ENCODE measurements at places on chromosomes 7 and 10.

GRCh38 chr10:79203833-79204232, 135.1 kb downstream of the ZMIZ1 start:
- no peak overlapping the region for H3K4me3 ChIP-seq
- H3K36me3 ChIP-seq = peaks cover 70% of the 10 kb centered on the region
- no peak for DNase-seq
- H3K27me3 ChIP-seq = no peaks in the 10 kb centered on the region
- H3K27ac ChIP-seq = no peak overlapping the region

DNA sequence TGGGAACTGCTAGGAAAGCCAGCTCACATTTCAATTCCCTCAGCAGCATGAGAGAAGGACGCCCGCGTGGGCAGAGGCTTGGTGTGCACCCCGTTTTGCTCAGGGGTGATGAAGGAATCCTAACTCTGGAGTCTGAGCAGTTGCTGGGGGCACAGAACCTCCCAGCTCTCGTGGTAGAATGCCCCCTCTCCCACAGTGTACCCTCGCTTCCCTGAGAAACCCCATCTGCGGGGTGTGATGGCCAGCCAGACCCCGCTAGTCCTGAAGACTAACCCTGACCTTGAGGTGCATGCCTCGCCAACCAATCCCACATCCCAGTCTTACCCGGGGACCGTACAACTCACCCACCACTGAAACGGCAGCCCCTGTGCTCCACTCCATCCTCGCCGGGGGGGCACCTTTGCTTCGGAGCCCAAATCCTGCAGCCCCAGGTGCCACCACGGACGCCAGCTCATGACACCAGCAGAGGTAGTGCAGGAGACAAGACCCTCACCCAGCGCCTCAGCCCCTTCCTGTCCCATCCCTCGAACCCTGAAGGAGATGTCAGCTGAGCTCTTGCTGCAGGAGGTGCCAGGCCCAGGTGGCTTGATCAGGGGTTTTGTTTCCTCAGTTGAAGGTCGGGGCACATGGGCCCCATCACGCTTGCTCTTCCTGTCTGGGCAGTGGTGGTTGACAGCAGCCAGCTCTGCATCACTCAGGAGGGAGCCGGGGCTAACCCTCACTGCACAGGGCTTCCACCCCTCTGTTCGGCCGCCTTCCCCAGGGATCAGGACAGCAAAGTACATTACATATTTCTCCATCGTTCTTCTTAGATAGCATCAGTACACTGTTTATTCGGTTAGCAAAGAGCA, 236.5 kb downstream of the MGMT start:
- no peak overlapping the region for H3K4me3 ChIP-seq
- DNase-seq = no peak
- H3K4me1 ChIP-seq = no peaks in the 10 kb centered on the region
- no peak overlapping the region for H3K27ac ChIP-seq

- no peak for DNase-seq
- no peak overlapping the region for H3K4me3 ChIP-seq
- no peaks in the 10 kb centered on the region for H3K4me1 ChIP-seq
- H3K27me3 ChIP-seq = no peaks in the 10 kb centered on the region
- no peak overlapping the region for H3K27ac ChIP-seq
Observed at GRCh38 chr7:139861803-139862202, 32.7 kb downstream of the TBXAS1 start.

- DNase-seq = peak; percentile 80
- no peak overlapping the region for H3K27ac ChIP-seq
- no peak overlapping the region for H3K4me3 ChIP-seq
- peaks cover 12% of the 10 kb centered on the region for H3K4me1 ChIP-seq
- H3K36me3 ChIP-seq = no peaks in the 10 kb centered on the region
Observed at GRCh38 chr10:50511492-50512213, 112.1 kb downstream of the SGMS1 start.

GRCh38 chr7:92964141-92964540, 127.8 kb upstream of the CDK6 start:
- no peaks in the 10 kb centered on the region for H3K36me3 ChIP-seq
- no peak for DNase-seq
- no peaks in the 10 kb centered on the region for H3K4me1 ChIP-seq
- no peak overlapping the region for H3K27ac ChIP-seq
- H3K4me3 ChIP-seq = no peak overlapping the region

- no peak overlapping the region for H3K4me3 ChIP-seq
- no peak overlapping the region for H3K27ac ChIP-seq
- H3K27me3 ChIP-seq = peaks cover 59% of the 10 kb centered on the region
- no peak for DNase-seq
Observed at GRCh38 chr7:55273186-55273980, 91.8 kb upstream of the LANCL2 start.

GRCh38 chr7:93960986-93961385, 39.5 kb downstream of the GNG11 start:
- peaks cover 4% of the 10 kb centered on the region for H3K4me1 ChIP-seq
- DNase-seq = no peak
- H3K27me3 ChIP-seq = no peaks in the 10 kb centered on the region
- H3K4me3 ChIP-seq = no peak overlapping the region
- H3K36me3 ChIP-seq = no peaks in the 10 kb centered on the region

DNA sequence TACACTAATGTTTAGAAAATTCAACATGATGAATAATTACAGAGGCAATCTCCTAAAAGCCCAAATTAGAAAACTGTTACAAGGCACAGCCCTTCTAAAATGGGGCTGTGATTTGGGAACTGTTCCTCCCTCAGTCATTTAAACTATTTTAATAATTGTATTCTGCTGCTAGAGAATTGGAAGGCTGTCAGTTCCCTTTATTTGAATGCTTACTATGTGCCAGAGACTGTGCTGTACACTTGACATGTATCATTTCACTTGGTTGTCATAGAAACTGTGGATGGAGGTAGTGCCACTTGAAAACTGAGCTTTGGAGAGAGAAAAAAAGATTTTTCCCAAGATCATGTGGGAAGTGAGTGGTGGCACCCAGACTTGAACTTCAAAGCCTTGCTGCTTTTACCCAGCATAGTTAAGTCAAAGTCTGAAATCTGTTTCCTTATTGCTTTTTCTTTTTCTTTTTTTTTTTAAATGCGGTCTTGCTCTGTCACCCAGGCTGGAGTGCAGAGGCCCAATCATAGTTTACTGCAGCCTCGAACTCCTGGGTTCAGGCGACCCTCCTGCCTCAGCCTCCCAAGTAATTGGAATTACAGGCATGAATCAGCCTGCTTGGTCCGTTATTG, 23.6 kb downstream of the UBE2D1 start:
- H3K4me1 ChIP-seq = 0 out of 2 replicates have a peak, but pooled peaks cover 1% of the 10 kb centered on the region
- H3K36me3 ChIP-seq = no peaks in the 10 kb centered on the region
- H3K27ac ChIP-seq = no peak overlapping the region
- H3K27me3 ChIP-seq = no peaks in the 10 kb centered on the region

GRCh38 chr7:26534649-26535482, 243.2 kb downstream of the SNX10 start:
- H3K4me1 ChIP-seq = no peaks in the 10 kb centered on the region
- no peak overlapping the region for H3K4me3 ChIP-seq
- DNase-seq = no peak
- no peaks in the 10 kb centered on the region for H3K36me3 ChIP-seq
- H3K27ac ChIP-seq = no peak overlapping the region

DNA sequence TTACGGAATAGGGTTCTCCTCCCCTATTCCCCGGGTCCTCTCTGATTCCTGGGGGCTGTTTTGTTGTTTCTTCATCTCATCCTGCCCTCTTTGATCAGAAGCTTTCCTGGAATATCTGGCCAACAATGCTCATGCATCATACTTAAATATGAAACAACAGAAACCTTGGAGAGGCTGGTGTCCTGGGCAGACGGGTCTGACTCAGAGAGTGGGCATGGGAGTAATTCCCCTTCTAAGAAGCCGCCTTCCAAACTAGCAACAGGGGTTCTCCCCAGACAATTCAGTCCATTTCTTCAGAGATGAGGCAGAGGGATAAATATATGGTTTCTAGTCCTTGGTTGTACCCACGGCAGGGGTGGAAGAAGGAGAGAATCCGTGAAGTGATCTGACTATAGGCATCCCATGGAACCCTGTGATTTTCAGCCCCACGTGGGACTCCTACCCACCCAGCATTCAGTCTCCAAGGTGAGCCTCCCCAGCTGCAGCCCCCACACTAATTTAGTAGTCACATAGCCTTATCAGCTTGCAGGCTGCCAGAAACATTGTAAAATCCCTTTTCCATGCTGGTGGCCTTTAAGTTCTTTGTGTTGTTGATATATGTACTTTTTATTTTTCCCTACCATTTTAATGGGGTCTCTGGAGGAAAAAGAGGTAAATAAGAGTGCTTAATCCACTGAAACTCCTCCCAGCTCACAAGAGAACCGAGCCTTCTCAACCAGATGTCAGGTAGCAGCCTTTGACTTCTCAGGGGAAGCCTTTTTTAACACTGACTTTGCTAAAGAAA, 119.2 kb downstream of the SFMBT2 start:
- no peak for DNase-seq
- no peak overlapping the region for H3K4me3 ChIP-seq
- H3K27me3 ChIP-seq = no peaks in the 10 kb centered on the region
- no peaks in the 10 kb centered on the region for H3K4me1 ChIP-seq

DNA sequence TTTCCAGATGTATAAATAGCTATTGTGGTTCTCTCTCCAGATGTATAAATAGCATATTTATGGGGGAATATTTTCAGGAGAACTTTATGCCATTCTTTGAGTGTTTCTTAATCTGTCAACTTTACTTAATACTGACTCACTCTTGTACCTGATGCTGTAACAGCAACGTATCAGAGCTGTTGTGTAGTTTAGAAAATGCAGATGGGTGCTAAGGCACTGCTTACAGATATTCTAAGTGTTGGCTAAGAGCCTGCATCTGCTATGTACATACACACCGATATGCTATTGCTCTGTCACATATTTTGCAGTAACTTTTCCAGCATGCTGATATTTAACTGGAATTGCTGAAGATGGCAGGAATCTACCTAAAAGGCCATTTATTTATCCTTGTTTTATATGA, 71.9 kb downstream of the WDR37 start:
- no peaks in the 10 kb centered on the region for H3K27me3 ChIP-seq
- H3K4me3 ChIP-seq = no peak overlapping the region
- H3K27ac ChIP-seq = no peak overlapping the region

- no peaks in the 10 kb centered on the region for H3K27me3 ChIP-seq
- no peak overlapping the region for H3K4me3 ChIP-seq
- no peak for DNase-seq
- no peak overlapping the region for H3K27ac ChIP-seq
Observed at GRCh38 chr7:74475987-74476350, 22.3 kb downstream of the GTF2IRD1 start.
